ENCODE measurements at places on chromosomes 12 and 14.

GRCh38 chr12:94239332-94239993 lies 91.1 kb downstream of the PLXNC1 start:
- no peak for DNase-seq

DNA sequence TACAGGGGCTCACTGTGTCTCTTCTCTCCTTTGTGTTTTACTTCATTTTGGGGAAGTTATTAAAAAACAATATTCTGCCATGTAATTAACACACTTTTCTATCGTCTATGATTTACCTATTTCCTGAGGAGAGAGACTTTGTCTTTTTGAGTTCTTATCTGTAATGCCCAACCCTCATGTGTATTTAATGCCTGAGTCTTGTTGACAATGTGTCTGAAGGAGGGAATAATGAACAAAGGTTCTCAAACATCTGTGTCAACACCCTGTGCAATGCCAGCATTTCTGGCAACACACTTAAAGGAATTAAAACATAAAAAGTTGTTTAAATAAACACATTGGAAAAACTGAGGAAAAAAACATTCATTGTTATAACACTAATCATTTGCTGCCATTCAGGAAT lies 147.1 kb downstream of the SLC15A5 start:
- no peak for DNase-seq

- no peak for DNase-seq
These were observed 396.2 kb downstream of the PAWR start for GRCh38 chr12:79294590-79294989.

- no peak for DNase-seq
These were observed 4.3 kb upstream of the GZMH start for GRCh38 chr14:24613747-24614146.

- DNase-seq, result no peak
These were observed 128.5 kb downstream of the HMGA2 start for GRCh38 chr12:65952737-65953209.

DNA sequence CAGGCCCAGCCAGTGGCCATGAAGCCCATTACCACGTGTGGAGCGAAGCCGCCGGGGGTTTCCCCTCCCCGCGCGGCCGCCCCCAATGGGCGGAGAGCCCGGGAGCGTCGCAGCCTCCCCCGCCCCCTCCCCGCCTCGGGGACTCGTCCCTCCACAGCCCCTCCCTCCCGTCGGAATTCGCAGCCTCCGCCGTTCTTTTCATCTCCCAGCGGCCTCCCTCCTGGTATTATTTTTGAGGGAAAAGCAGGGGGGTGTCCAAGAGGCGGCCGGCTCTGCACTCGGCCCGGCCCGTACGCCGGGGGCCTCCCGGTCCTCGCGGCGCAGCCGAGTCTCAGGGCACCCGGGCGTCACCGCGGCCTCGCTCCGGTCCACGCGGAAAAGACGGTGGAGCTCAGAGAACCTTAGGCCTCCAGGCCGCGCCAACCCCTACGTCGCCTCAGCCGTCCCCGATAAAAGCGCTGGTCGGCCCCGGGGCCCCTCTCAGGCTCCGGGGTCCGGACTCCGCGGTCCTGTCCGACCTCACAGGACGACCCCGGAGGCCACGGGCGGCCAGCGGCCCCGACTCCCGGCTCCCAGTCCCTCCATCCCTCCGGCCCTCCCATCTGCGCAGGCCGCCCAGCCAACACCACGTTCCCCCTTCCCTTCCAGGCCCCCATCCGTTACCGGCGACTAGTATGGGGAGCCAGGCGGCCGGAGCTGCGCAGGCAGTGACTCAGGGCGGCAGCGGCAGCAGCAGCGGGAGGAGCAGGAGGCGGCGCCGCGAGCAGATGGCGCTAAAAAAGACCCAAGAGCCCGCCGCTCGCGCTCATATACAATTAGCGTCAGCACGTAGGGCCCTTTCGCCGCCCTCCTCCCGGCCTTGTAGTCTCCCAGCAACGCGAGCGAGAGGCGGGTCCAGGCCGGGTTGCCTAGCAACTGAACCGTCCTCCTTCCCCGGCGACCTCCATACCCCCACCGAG lies at the start of gene NAP1L1:
Gene NAP1L1 (minus strand): TSS at position 782 of the 959 bp plus-strand sequence. CDS start 10,466 bp downstream, outside the sequence.
- DNase-seq, result peak; percentile 94

- no peak for DNase-seq
These were observed 986 bp downstream of the KRT77 start for GRCh38 chr12:52702338-52702737.

DNA sequence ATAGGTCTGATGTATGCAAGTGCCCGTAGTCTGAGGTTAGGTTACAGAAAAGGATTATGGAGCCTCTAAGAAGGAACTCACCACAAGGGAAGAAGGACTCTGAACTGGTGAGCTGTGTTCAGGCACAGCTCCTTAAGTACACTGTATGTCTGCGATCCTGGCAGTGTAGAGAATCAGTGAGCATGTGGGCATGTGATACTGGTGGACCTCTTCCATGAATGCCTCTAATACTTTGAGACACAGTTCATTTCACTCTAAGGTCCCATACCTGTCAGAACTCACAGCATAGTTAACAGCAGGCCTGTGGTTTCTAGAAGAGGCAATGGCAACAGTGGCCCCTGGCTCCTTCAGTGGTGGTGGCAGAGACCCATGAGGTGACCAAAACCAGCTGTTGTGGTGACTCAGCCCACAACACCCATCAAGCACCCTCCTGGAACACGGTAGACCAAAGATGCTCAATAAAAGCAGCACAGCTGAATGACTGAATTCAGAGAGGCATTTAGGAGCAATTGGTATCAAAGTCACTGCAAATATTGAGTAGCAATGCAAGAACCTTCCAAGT lies 6.9 kb upstream of the OR6J1 start:
- DNase-seq, result no peak

- no peak for DNase-seq
These were observed 318.5 kb downstream of the ALG10 start for GRCh38 chr12:34340534-34341361.

GRCh38 chr12:389142-390096 lies at the start of gene KDM5A:
TSS of gene KDM5A (minus strand) at chr12:389320. CDS start at chr12:389091, 229 bp downstream.
- DNase-seq, result peak; percentile 87

- DNase-seq, result no peak
These were observed 3.8 kb downstream of the POMT2 start for GRCh38 chr14:77316872-77317301.

GRCh38 chr12:51838762-51839161 lies 9.8 kb downstream of the FIGNL2 start:
- no peak for DNase-seq

- DNase-seq, result no peak
These were observed 42.5 kb downstream of the SLC2A13 start for GRCh38 chr12:40063414-40063813.

GRCh38 chr14:72634691-72635616 lies 258.9 kb downstream of the DPF3 start:
- no peak for DNase-seq

- DNase-seq, result no peak
These were observed 18.4 kb upstream of the MEG3 start for GRCh38 chr14:100807496-100807895.

DNA sequence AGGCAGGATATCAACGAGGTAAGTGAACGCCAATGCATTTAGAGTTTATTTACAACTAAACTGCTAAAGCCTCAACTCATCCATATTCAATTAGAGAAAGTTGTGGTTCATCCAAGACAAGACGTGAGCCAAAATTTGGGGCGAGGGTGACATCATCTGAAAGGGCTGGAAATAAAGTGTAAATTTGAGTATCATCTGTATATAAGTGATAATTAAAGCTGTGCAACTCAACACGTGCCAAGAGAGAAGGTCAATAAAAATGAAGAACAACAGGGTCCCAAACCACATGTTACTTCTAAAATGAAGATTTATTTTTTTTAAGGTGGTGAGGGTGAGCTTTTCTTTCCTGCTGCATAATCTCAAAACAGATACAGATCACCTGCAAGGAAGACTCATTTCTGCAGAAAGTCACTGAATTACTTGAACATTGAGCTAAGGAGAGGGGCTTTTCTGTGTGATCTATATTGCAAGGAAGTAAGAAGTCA lies 203.6 kb downstream of the EFCAB11 start:
- no peak for DNase-seq

DNA sequence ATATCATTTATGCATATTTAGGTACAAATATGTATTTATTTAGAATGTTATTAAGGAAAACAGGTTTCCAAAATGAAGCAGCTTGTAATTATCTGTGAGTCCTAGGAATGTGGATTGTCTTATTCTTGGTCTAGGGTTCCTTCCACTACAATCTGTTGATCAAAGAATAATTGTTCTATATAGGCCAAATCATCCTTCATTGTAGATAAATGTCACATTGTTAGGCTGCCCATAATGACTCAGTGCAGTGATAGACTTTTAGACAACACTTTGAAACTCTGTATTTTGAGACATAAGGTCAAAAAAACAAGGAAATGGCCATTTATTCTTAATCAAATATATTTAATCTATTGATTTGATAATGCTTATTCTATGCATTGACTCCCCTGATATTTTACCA lies 283.0 kb downstream of the ACSS3 start:
- no peak for DNase-seq

GRCh38 chr14:64951724-64952123 lies 9.2 kb upstream of the GPX2 start:
- DNase-seq, result no peak

DNA sequence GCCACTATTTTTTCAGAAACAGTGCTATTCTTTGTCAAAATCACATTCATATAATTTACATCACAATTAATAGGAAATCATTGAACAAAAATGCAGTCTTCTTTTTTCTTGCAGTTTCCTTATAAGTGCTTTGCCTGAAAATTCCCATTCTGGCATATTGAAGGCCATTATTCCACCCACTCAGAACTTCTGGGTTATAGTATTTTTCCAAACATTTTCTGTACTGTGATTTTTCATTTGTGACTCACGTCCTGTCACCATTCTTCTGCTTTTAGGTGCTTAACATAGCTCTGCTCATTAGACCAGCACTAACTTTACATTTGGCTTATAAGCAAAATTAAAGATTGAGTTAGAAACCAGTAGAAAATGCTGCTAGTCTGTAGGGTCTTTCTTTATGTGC lies 241.0 kb upstream of the NPAS3 start:
- DNase-seq, result no peak

- no peak for DNase-seq
These were observed 471.2 kb downstream of the DIO2 start for GRCh38 chr14:79740066-79740601.

GRCh38 chr12:67193704-67194103 lies 75.5 kb upstream of the CAND1 start:
- DNase-seq, result no peak

- no peak for DNase-seq
These were observed 441.2 kb downstream of the BTG1 start for GRCh38 chr12:91704446-91704845.

- DNase-seq, result no peak
These were observed 1005.5 kb downstream of the VRK1 start for GRCh38 chr14:97802430-97803373.

- DNase-seq, result no peak
These were observed 236.6 kb downstream of the C12orf75 start for GRCh38 chr12:105567061-105567460.

DNA sequence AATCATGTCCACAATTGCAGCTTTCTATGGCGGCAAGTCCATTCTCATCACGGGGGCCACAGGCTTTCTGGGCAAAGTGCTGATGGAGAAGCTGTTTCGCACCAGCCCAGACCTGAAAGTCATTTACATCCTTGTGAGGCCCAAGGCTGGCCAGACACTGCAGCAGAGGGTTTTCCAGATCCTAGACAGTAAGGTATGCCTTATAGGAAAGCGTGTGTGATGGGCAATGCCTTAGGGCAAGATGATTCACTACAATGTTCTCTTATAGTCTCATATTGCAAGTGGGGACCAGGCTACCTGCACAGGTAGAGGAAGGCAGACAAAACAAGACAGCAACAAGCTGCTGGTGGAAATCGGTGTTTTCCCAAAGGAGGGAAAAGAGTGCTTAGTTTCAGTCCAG lies 110.5 kb downstream of the ERGIC2 start:
- DNase-seq, result no peak

- DNase-seq, result no peak
These were observed 44.3 kb upstream of the DCN start for GRCh38 chr12:91226951-91227350.

DNA sequence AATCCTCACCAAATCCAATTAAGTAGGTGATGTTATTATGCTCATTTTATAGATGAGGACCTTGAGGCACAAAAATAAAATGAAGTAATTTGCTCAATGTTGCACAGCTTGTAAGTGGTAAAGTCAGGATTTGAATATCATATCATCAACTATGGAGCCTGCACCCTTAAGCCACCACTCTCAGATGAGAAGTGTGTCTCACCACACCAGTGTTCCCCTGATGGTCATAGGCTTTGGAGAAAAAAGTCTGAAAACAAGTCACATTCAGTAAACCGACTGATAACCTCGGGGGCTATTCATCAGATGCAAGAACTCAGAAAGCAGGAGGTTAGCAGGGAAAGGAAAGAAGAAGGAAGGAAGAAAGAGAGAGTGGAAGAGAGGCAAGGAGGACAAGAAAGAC lies 2.8 kb downstream of the TSHR start:
- DNase-seq, result no peak

- no peak for DNase-seq
These were observed 9.8 kb downstream of the RARG start for GRCh38 chr12:53222170-53222721.

DNA sequence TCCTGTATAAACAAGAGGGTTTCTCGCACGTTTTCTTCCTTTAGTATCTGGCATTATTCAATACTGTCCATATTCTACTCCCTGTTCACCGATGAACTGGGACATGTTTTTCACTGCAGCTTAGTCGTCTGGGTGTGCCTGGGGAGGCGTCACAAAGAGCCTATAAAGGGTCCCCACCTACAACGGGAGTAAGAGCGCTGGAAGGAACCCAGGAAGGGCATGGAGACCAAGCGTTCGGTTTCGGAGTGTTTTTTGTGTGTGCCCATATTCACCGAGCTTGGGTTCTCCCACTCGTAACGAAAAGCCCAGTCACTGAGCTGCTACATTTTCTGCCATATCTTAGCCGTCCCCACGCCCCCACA lies 592 bp upstream of the USP15 start:
- no peak for DNase-seq

- DNase-seq, result no peak
These were observed 80.8 kb upstream of the ACTN1 start for GRCh38 chr14:69059658-69060623.

GRCh38 chr12:76176940-76177339 lies 92.5 kb upstream of the NAP1L1 start:
- DNase-seq, result no peak

- DNase-seq, result no peak
These were observed 596 bp upstream of the ZBTB39 start for GRCh38 chr12:57006809-57007475.

DNA sequence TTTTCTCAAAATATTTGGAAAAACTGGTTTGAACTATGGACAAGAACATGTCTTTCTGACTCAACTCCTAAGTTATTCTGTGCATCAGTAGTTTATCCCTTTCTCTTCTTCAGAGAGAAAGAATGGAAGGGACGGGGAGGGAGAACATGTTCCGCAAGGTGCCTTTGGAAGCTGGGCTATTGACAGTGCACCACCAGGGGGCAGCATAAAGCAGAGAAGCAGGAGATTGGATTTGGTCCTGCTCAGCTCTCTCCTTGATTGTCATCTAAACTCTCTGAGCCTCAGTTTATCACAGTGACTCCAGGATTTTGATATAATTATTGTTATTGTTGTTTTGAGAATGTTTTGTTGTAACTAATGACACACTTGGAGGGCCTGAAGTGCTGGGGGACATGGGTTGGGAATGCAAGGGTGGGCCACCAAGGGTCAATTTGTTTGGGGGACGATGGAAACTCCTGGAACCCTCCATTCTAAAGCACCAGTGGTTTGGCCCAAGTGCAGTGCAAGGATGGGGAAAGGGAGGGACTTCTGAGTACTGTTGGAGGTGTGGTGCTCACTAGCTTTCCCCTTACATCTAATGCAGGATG lies 45.3 kb upstream of the ANO6 start:
- DNase-seq, result peak; percentile 65

- DNase-seq, result no peak
These were observed 49.0 kb downstream of the GALNT9 start for GRCh38 chr12:132280406-132280805.

Measured in activated T-helper 9 cell treated with anti-CD3 and anti-CD28 coated beads, Interleukin-2, amount 50 U/mL, for 16 hours (primary cell).